ENCODE measurements at places on chromosomes 5 and 9. TPM values are rescaled to one million over a fixed set of nuclear protein-coding genes. Genes with fewer than 3 reads are reported as not detected.

Gene STING1
- 25.9 TPM for total RNA-seq

Gene GFI1B
- total RNA-seq, result 0.32 TPM

Gene SLC27A6
- 0.32 TPM for total RNA-seq

Gene HSPB3
- 6.1 TPM for total RNA-seq

Gene SAPCD2
- 5.2 TPM for total RNA-seq

Gene IZUMO3
- total RNA-seq, result not detected

Gene SLC4A9
- not detected for total RNA-seq

Gene MYMK
- not detected for total RNA-seq

All from fibroblast of villous mesenchyme (primary cell).